ENCODE measurements at places on chromosomes 11 and 22.
A peak's percentile ranks its signal among the peaks of the same experiment; 100 is the strongest.

- no peak for DNase-seq
These were observed 4.0 kb upstream of the TRIM68 start for GRCh38 chr11:4611986-4612385.

GRCh38 chr22:38755911-38756532 is at the start of gene SUN2:
TSS of gene SUN2 (minus strand) at chr22:38755998. CDS start at chr22:38752628, 3,370 bp downstream.
- DNase-seq, result peak; percentile 61

- DNase-seq, result no peak
These were observed 33.1 kb downstream of the TRIM66 start for GRCh38 chr11:8649361-8649760.

DNA sequence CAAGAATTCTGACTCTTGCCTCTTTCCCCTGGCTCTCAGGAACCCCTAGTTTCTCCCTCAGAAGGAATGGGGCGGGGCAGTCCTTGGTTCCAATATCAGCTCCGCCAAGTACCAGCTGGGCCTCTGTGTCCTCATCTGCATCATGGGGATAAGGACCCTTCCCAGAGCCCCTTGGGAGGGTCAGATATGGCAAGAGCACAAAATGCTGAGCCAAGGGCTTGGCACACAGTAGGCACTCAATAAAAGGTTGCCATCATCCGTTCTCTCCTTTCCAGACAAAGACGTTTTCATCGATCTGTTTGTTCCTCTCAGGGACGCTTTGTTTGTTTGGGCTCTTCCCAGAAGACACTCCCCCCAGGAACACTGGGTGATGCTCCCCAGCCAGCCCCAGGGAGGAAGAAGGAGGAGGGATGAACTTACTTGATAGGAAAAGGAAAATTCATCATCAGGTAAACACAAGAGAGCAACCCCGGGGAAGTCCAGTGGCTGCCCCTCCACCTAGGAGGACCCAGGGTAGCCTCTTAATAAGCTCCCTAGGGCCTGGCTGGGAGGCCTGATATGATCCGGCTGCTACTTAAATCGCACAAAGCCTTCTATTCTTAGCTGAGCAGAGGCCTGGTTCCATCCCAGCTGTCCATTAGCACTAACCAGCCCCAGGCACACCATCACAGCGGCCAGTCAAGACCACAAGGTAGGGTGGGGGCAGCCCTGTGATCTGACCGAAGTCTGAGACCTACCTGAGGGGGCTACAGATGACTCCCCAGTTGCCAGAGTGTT is 19.6 kb downstream of the GDPD5 start:
- DNase-seq, result no peak
